ENCODE measurements at places on chromosomes 12 and 14.

DNA sequence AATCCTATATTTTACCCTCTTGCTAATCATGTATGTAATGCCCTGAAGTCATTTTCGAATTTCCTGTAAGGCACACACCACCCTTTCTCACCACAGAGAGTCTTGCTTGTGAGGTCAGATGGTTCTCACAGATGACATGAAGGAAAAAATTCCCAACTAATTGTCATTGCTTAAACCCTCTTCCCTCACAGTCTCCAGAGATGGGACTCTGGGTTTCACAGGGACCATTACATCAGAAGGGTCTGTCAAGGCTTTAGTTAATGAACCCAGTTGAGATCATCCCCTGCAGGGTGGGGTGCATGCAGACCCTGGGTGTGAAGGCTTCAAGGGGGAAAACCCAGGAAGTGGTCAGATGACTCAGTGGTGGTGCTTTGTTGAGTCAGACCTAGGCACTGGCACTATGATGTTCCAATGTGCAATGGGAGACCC lies 229.6 kb downstream of the BCAT1 start:
- no peak for DNase-seq

DNA sequence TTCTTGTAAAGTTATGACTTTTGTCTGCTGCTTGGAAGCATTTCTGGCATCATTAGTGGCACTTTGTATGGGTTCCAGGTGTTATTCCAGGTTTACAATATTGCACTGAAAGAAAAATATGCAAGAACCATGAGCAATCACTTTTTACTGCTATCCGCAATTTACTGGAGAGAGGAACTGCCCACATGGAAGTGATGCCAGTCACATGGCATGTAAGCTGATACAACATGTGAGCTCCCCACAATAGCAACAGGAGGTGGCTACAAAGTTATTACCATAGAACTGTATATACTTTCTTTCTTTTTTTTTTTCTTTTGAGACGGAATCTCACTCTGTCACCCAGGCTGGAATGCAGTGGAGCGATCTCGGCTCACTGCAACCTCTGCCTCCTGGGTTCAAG lies 1012.1 kb downstream of the BCL11B start:
- no peak for DNase-seq

DNA sequence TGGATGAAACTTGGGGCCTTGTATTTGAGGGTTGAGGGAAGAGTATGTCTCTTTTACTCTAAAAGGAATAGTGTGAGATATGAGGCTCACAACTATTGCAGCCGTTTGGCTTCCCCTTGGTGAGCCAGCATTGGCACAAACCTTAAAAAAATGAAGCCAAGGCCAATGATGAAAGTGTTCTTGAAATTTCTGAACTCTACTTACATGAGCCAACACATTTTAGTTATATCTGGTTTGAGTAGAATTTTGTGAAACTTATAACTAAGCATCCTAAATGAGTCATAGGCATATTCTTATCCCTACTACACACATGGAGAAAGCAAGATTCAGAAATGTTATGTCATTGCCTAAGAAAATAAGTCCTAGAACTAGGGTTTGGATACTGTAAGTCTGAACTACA lies 55.3 kb upstream of the ACSS3 start:
- no peak for DNase-seq

DNA sequence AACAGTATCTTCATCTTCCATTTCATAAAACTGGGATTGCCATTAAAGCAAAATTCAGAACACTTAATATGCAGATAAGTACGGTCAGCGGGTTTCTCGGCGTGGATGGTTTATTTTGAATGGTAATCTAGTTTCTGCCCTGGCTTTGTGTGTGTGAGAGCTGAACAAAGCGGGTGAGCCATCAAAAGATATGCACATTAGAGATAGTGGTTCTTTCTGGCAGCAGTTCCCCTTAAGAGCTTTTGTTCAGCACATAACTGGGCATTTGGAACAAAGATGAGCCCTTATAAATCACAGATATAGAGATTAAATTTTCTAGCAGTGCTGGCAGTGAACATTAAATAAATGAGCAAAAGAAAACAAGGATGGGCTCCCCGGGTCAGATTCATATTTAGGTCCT lies 207.5 kb downstream of the CALM1 start:
- no peak for DNase-seq

- no peak for DNase-seq
These were observed 116.0 kb downstream of the CACNA1C start for GRCh38 chr12:2168808-2169207.

DNA sequence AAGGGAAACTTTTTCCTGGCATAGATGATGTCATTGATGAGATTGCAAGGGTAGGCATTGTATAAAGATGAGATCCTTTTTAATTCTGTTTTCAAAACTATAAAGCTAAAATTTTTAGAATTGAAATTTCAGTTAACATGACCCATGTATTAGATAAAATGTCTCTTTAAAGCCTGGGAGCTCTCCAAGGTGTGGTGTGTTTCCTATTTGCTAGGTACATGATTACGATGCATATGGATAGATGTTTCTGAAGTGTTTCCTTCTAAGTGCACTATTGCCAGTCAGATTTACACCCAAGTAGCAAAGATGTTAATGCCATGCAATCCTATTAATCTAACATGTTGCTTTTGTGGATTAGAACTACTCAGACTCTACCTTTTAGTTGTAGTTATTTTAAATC lies 834.7 kb downstream of the DIO2 start:
- DNase-seq: no peak

DNA sequence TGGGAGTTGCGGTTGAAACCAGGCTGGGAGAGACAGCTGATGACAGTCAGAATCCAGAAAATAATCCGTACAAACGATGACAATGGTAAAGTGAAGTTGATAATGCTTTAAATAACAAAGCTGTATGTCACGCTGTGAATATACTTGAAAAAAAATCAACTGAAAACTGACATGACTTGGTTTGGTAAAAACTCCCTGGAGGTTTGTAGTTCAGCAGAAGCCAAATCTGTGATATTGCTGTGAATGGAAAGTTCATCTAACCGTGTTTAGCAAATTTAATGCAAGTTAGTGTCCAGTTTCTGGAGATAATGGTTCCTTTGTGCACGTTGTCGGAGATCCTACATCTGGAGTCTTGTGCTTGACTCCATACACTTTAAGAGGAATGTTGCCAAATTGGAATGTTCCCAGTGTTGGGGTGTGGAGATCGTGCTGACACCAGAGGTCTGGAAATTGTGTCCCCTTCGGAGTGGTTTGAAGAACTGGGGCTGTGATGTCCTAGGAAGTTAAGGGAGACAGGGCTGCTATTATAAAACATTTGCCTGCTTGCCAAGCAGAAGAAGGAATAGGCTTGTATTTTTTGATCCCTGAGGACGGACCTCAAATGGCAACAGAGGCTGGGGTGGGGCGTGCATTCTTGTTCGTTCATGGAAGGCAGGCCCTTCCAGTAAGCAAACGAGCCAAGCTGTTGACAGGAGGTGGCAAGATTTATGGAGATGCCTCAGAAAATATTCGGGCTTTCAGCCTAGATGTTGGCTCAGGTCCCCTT lies 30.6 kb downstream of the PPFIBP1 start:
- no peak for DNase-seq

- no peak for DNase-seq
These were observed 286.7 kb downstream of the ZFP36L1 start for GRCh38 chr14:68506021-68506644.

GRCh38 chr12:90833228-90833627 lies 121.7 kb downstream of the CCER1 start:
- no peak for DNase-seq

GRCh38 chr12:92408072-92408900 lies 262.6 kb upstream of the BTG1 start:
- peak; percentile 17 for DNase-seq

- no peak for DNase-seq
These were observed 7.6 kb upstream of the PTPRB start for GRCh38 chr12:70644861-70645260.

DNA sequence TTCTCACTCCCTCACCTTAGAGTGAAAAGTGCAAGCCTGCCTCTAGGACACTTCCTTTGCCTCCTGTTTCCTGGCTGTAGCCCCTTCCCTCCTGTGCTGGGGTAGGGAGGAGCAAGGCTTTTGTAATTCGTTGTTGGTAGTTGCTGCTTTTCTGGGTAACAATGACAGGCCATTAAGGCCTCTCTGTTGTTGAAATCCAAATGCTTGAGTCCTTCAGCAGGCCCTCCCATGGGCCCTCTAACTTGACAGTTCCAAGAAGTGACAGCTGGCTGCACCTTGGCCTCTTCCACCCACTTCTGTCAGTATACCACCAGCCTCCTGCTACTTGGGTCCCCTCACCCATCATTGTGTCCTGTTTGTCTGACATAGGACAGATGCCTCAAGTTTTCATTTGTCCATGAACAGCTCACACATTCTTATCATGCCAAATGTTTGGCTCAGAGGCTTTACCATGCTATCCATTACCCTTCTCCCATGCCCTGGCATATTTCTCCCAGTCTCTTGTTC lies 103.7 kb upstream of the PDE3A start:
- DNase-seq: no peak

GRCh38 chr14:39459795-39460478 lies 27.7 kb upstream of the FBXO33 start:
- no peak for DNase-seq

DNA sequence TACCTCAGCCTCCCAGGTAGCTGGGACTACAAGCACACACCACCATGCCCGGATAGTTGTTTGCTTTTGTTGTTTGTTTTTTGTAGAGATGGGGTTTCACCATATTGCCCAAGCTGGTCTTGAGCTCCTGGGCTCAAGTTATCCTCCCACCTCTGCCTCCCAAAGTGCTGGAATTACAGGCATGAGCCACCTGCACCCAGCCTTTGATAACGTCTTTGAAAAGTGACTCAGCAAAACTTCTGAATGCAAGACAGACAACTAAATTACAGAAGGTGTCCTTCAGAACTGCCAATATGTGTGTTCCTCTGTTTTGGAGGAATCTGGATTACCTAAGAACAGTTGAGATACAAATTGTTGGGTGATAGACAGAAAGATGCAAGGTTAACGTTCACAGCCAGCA lies 99.8 kb downstream of the ESR2 start:
- no peak for DNase-seq

DNA sequence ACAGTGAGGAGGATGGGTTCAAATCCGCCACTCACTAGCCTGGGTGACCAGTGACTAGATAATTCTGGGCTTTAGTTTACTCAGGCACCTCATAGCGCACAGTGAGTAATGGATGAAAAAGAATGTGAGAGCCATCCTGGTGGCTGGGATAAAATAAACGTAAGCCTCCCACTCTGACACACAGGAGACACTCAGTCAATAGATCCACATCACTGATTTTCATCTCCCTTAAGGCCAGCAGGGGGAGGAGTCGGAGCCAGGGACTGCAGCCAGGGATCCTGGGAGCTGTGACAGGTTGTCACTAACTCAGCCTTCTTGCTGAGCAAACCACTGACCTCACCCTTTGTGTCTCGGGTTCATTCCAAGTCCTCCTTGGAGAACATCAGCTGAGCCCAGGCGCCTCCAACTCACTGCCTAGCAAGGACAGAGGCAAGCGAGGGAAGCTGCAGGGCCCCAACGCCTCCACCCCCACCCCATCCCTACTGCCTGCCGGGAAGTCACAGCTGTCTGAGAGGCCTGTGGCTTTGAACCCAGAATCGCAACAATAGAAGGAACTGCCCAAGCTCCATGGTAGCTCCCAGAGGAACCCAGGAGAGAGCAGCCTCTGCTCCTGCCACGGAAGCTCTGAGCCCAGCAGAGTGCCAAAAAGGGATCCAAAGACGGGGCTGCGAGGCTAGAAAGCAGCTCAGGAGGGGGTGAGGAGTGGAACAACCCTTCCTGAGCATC lies 30.7 kb downstream of the PXN start:
- no peak for DNase-seq

DNA sequence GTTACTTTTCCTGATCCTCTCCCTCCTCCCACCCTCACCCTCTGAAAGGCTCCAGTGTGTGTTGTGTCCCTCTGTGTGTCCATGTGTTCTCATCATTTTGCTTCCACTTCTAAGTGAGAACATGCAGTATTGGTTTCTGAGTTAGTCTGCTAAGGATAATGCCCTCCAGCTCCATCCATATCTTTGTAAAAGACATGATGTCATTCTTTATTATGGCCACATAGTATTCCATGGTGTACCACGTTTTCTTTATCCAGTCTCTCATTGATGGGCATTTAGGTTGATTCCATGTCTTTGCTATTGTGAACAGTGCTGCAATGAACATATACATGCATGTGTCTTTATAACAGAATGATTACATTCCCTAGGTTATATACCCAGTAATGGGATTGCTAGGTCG lies 51.9 kb upstream of the BBS10 start:
- no peak for DNase-seq

- no peak for DNase-seq
These were observed 722.5 kb upstream of the ATXN7L3B start for GRCh38 chr12:73815072-73815645.

GRCh38 chr14:37466623-37467088 lies 128.4 kb downstream of the FOXA1 start:
- no peak for DNase-seq

DNA sequence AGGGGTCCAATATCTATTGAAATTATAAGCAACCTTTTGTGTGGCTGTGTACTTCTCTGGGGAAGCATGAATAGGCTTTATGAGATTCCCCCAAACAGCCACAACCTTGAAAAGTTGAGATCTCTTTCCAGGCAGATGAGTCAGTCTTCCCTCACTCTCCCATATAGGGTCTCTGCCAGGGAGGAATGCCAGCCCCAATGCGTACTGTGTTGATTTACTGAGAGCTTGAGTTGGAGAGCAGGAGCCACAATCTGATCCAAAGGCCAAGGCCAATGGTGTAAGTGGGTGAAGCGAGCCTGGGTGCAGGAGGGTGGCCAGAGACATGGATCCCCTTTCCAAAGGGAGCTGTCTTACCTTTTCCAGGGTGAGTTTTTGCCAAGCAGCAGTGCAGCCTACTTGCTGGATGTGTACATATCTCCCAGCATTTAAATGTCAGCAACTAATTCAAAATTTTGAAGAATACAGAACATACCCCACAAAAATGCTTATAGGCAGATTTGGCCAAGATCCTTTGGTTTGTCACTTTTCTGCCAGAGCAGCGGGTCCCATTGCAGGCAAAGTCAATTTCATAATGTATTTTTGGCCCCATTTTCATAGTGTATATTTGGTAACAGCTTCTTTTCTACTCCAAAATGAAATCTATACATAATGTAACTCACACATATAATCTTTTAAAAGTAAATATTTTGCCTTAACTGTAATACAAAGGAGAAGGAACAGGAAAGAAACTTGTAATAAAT lies 88.2 kb downstream of the TBC1D30 start:
- no peak for DNase-seq

GRCh38 chr12:127640181-127640886 lies 626.6 kb upstream of the TMEM132C start:
- no peak for DNase-seq

- DNase-seq: no peak
These were observed 150.9 kb downstream of the ANO2 start for GRCh38 chr12:5794156-5794555.

GRCh38 chr14:71745072-71745471 lies 187.2 kb upstream of the RGS6 start:
- DNase-seq: no peak

- no peak for DNase-seq
These were observed 150.6 kb downstream of the ADCK1 start for GRCh38 chr14:77950371-77951063.

GRCh38 chr12:10595881-10596280 lies 17.5 kb downstream of the MAGOHB start:
- no peak for DNase-seq
